ENCODE measurements at places on chromosomes 3 and 15. TPM values are rescaled to one million over a fixed set of nuclear protein-coding genes. Genes with fewer than 3 reads are reported as not detected.
A peak's percentile ranks its signal among the peaks of the same experiment; 100 is the strongest.

DNA sequence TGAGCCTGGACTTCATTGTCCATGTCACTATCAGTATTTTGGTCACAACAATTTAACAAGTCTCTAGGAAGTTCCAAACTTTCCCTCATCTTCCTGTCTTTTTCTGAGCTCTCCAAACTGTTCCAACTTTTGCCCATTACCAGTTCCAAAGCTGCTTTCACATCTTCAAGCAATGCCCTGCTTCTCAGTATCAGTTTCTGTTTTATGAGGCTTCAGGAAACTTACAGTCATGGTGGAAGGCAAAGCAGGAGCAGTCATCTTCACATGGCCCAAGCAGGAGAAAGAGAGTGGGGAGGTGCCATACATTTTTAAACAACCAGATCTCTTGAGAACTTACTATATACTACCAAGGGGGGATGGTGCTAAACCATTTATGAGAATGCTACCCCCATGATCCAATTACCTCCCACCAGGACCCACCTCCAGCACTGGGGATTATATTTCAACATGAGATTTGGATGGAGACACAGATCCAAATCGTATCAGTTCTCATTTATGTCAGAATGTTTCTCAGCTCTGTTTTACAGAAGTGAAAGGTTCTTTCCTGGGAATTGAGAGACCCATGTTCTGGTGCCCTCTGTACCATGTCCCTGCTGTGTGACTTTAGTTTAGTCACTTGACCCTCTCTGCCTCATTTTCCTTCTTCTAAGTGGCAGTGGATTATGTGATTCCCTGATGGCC, 169.7 kb downstream of the PLCL2 start:
- no peaks in the 10 kb centered on the region for H3K4me1 ChIP-seq
- DNase-seq = no peak
- no peak overlapping the region for H3K4me3 ChIP-seq

GRCh38 chr15:54482251-54482650, 504.0 kb downstream of the UNC13C start:
- H3K27ac ChIP-seq = no peak overlapping the region
- no peaks in the 10 kb centered on the region for H3K4me1 ChIP-seq
- no peaks in the 10 kb centered on the region for H3K27me3 ChIP-seq
- no peak for DNase-seq
- no peaks in the 10 kb centered on the region for H3K36me3 ChIP-seq

- H3K27me3 ChIP-seq = peaks cover 42% of the 10 kb centered on the region
- H3K36me3 ChIP-seq = no peaks in the 10 kb centered on the region
- H3K4me3 ChIP-seq = no peak within 1 kb of the TSS
- no peaks in the 10 kb centered on the region for H3K4me1 ChIP-seq
- no peak within 1 kb of the TSS for H3K27ac ChIP-seq
- peak; percentile 52 for DNase-seq
Measured at GRCh38 chr3:192727032-192727847, at the start of gene FGF12. FGF12 (minus strand) TSS chr3:192727541.

RNU6-1 gene
- total RNA-seq = not detected

DZIP1L gene
- total RNA-seq = 3.8 TPM

DNA sequence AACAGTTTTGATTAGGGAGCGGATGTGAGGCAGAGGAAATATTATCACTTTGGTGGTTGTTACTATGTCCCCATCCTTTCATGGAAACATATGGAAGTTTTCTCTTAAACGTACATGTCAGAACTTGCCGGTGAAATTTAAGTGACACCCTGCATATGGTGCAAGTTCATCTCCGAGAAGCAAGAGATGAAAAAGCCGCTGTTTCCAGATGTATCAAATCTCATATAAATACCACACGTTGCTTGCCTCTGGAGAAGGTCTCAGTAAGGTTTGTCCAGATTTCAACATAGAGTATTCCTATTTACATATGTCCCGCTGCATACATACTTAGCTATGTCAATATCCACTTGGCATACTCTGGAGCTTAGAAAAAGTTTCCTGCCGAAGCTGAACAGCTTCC, 172.2 kb upstream of the ICE2 start:
- peaks cover 96% of the 10 kb centered on the region for H3K27me3 ChIP-seq
- no peak for DNase-seq
- no peaks in the 10 kb centered on the region for H3K4me1 ChIP-seq
- no peak overlapping the region for H3K27ac ChIP-seq
- no peak overlapping the region for H3K4me3 ChIP-seq

CCDC191 gene
- total RNA-seq = 1.3 TPM

GRCh38 chr15:31442699-31443111, 116.1 kb downstream of the KLF13 start:
- no peaks in the 10 kb centered on the region for H3K27me3 ChIP-seq
- H3K4me1 ChIP-seq = peaks cover 3% of the 10 kb centered on the region
- peak; percentile 2 for DNase-seq
- no peak overlapping the region for H3K4me3 ChIP-seq

HTR3D gene
- total RNA-seq = not detected

GRCh38 chr3:189094539-189094938, 77.2 kb upstream of the TPRG1 start:
- H3K36me3 ChIP-seq = no peaks in the 10 kb centered on the region
- H3K27ac ChIP-seq = no peak overlapping the region
- no peak for DNase-seq
- no peak overlapping the region for H3K4me3 ChIP-seq
- no peaks in the 10 kb centered on the region for H3K4me1 ChIP-seq
- H3K27me3 ChIP-seq = no peaks in the 10 kb centered on the region

DNA sequence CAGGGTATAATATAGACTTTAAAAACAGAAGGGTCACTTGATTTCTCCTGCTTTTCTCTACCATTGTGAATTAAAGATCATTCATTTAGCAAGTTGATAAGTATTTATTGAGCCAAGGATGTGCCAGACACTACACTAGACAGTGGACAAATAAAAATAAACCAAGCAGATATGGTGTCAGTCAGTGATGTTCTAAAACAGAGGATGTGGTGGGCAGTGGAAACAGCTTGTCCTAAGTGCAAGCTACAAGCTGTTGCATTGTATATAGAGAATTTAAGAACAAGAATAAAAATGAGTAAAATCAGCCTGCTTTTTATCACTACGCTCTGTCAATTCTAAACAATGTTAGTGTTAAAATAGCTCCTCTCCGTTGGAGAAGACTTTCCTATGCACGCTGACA, 637.3 kb upstream of the GRM7 start:
- H3K36me3 ChIP-seq = no peaks in the 10 kb centered on the region
- no peak overlapping the region for H3K4me3 ChIP-seq
- 0 out of 2 replicates have a peak, but pooled peaks cover 5% of the 10 kb centered on the region for H3K27me3 ChIP-seq
- no peaks in the 10 kb centered on the region for H3K4me1 ChIP-seq
- no peak overlapping the region for H3K27ac ChIP-seq

SH2D7 gene
- not detected for total RNA-seq

- DNase-seq = no peak
- H3K36me3 ChIP-seq = no peaks in the 10 kb centered on the region
Measured at GRCh38 chr3:37904601-37905000, 42.9 kb downstream of the CTDSPL start.

DNA sequence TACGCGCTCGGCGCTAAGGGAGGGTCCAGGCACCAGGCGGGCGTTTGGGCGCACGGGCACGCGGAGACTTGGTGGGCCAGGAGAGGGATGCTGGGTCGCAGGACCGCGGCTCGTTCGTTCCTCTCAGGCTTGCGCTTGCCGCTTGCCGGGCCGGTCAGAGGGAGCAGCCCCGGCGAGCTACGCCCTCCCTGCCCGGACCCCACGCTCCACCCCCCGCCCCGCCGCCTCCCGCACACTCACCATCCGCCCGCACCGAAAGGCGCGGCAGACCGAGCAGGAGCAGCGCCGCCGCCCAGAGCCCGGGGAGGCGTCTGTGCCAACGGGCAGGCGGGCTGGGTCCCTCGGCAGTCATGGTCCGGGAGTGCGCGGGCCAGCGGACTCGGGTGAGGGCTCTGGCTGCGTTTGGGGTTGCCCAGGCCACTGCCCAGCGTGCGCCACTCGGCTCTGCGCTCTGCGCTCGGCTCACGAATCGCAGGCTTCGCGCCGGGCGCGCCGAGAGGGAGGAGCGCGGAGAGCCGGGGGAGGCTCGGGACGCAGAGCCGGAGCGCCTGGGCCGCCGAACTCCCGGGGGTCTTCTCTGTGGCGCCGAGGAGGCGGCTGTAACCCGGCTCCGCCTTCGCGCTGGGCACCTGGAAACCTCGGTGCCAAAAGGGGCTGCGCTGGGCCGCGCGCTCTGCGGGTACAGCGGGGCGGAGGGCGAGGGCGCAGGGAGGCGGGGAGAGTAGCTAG, at the start of gene SUSD5:
Gene SUSD5 (minus strand): TSS at position 365 of the 729 bp plus-strand sequence. CDS start 13 bp downstream, at position 352.
- no peak within 1 kb of the TSS for H3K27ac ChIP-seq
- H3K27me3 ChIP-seq = peaks cover 20% of the 10 kb centered on the region
- H3K4me1 ChIP-seq = 0 out of 2 replicates have a peak, but pooled peaks cover 3% of the 10 kb centered on the region
- H3K36me3 ChIP-seq = no peaks in the 10 kb centered on the region

DNA sequence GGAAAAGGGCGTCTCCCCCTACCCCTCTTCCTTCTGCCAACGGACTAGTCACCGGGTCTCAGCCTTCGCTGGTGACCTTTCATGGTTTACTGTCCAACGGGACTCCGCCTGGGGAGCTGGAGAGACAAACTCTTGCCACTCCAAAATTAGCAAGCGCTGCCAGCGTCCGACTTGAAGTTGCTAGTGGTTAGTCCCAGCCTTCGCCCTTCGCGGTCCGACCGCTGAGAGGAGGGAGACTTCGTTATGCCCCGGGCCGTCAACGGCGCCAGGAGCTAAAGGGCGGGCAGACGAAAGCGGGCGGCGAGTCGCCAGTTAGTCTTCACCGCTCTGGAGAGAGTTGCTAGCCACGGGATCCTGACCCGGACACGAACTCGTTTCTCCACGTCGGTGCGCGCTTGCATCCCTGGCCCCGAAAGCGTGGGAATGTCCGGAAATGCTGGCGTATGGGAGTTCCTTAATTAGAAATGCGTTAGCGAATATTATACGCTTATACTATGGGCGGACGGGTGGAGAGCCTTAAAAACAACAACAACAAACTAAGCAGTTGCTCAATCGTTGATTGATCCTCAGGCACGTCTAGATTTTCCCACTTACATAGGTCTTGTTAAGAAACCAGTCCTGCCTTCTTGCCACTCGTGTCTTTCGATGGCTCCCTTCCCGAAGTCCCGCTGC, 716 bp downstream of the SMC4 start:
- DNase-seq = peak; percentile 21
- H3K4me3 ChIP-seq = peak overlapping the region; percentile 92
- H3K36me3 ChIP-seq = peaks cover 35% of the 10 kb centered on the region
- H3K27ac ChIP-seq = peak overlapping the region; percentile 93
